ENCODE measurements at places on chromosomes 3 and 15.

GRCh38 chr3:190870127-190870526, 7.6 kb upstream of the GMNC start:
- DNase-seq: no peak

DNA sequence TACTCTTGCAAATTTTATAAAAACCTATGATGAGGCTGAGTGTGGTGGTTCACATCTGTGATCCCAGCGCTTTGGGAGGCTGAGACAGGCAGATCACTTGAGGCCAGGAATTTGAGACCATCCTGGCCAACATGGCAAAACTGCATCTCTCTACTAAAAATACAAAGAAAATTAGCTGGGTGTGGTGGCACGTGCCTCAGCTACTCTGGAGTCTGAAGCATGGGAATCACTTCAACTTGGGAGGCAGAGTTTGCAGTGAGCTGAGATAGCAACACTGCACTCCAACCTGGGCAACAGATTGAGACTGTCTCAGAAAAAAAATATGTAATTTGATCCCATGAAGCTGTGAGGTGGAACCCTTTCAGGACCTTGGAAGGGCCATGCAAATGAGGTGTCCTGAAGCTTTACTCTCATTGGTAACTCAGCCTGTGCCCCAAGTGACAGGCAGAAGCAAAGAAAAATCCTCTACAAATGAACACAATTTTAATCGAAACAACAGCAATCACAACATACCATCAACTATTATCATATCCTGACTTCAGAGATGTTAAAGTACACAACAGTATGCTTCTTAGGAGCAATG, 84.6 kb upstream of the CDV3 start:
- DNase-seq: no peak

GRCh38 chr3:178078953-178079352, 457.3 kb upstream of the KCNMB2 start:
- no peak for DNase-seq

GRCh38 chr3:109188741-109189140, 52.2 kb downstream of the C3orf85 start:
- DNase-seq: no peak

DNA sequence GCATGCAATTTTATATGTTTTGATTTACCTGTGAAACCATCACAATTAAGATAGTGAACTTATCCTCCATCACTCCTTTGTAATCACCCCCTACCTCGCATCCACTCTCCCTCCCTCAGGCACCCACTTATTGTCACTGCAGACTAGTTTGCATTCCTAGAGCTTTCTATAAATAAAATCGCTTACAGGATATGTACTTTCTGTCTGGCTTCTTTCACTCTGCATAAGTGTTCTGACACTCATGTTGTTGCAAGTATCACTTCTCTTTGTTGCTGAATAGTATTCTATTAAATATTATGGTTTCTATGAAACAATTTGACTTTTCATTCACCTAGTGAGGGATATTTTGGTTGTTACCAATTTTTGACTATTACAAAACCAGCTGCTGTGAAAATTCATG, 139.3 kb downstream of the RSRC1 start:
- DNase-seq: no peak

DNA sequence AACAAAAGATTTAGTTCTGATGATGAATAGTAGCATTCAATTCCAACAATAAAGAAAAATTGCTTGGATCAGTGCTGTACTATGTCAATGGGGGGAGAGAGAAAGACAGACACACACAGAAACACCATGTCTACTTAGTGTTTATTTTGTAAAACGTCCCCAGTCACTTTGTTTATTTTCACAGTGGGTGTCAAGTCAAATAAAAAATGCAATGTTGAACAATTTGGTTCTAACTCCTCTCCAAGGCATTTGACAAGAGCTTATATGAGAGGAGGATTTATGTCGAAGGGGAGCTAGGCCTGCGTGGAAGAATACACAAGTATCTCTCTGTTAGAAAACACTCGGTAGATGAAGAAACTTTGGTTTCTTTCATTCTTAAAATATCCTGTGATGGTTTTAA, 201.7 kb upstream of the SLC2A2 start:
- no peak for DNase-seq

DNA sequence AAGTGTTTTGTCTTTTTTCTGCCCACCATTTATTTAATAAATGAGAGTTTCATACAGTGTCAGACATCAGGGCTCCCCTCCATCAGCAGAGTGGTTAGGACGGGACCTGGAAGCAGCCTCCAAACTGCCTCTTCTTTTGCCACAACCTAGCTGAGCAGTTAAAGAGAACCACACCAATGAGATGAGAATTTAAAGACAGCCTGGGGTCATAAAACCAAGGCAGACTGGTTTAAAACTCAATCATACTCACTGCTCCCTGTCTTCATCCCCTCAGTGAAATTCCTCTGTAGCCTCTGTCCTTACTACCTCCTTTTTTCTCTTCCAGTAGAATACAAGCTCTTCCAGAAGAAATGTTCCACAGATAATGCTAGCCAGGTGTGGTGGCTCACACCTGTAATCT, 78.7 kb downstream of the WWTR1 start:
- DNase-seq: no peak

- no peak for DNase-seq
Observed at GRCh38 chr15:67945951-67946700, 106.3 kb upstream of the RNU6-1 start.

- no peak for DNase-seq
Observed at GRCh38 chr3:150789451-150789850, 26.5 kb upstream of the SIAH2 start.

GRCh38 chr3:124878561-124879336, 8.4 kb downstream of the ITGB5 start:
- DNase-seq: no peak

DNA sequence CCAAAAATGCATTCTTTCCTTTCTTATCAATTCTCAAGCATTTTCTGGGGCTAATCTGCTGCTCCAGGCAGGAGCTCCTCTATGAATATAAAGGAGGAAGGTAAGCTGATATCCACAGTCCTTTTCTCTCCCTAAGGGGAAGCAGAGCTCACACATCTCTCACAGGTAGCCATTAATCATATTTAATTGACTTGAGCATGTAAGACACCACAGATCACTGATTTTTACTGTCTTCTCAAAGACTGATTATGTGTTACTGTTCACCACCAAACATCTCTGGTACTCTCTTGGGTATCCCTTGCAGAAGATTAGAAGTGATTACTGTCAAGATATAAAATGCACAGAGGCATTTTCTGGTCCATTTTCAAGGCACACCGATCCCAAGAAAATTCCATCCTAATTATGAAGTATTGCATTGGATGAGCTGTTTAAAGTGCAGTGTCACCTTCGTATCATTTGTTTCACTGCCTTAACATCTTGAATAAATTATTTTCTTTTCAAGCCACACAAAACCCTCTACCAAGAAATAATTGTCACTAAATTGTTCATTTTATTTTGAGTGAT, 100.7 kb downstream of the ARPP21 start:
- DNase-seq: no peak

DNA sequence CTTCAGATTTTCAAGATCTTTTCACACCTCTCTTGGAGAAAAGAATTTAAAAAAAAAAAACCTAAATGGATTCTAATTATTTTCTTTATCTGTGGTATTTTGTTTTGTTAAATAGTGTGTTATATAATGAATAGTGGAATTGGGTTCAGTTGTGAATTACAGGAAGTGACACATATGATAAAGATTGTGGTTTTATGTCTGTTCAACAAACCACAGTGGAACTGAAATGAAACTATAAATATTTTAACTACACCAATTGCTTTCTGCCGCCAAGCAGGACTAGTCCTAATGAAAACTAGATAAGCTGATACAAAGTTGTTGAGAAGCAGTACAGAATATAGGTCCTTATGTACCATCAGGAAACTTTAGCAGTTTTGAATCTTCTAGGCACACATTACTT, 121.6 kb downstream of the UBE2E2 start:
- no peak for DNase-seq

DNA sequence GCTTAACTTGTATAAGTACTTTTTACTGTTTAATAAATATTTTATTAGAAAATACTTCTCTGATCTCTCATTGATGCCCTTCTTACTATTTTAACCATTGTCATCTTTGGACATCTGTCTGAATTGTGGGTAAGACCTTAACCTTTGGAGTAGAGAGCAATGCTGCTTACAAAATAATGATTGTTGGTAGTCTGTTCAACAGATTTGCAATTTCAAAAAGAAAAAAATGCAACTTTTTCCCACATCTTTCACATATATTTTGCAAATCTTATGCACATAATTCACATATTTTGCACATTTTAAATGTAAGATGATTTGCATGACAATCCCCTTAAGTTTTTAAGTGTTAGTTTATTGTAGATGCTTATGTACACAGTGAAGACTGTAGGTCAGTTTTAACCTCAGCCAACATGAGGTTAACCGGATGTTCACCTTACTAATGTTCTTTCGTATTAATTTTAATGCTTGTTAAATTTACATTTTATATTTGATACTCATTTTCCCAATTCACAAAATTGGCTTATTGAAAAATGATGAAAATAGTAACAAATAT, 16.7 kb downstream of the C3orf38 start:
- DNase-seq: no peak

GRCh38 chr15:58568157-58568571, 136.4 kb downstream of the LIPC start:
- no peak for DNase-seq

DNA sequence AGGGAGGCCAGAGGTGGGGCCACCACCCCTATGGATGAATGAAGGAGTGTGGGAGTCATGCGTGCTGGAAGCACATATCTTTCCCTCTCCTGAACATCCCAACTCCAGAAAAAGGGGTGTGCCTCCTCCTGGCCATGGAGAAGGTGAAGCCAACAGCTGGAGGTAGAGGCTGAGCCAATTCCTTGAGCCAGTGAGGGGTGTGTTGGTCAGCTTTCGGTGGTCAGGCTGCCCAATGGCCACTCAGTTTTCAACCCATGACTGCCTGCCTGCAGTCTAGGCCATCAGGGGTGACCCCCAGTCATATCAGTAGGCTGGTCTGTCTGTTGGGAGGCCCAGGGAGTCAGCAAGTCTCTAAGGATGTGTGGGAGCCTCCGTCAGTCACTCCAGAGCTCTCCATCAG, 13.6 kb downstream of the PTH1R start:
- DNase-seq: no peak

DNA sequence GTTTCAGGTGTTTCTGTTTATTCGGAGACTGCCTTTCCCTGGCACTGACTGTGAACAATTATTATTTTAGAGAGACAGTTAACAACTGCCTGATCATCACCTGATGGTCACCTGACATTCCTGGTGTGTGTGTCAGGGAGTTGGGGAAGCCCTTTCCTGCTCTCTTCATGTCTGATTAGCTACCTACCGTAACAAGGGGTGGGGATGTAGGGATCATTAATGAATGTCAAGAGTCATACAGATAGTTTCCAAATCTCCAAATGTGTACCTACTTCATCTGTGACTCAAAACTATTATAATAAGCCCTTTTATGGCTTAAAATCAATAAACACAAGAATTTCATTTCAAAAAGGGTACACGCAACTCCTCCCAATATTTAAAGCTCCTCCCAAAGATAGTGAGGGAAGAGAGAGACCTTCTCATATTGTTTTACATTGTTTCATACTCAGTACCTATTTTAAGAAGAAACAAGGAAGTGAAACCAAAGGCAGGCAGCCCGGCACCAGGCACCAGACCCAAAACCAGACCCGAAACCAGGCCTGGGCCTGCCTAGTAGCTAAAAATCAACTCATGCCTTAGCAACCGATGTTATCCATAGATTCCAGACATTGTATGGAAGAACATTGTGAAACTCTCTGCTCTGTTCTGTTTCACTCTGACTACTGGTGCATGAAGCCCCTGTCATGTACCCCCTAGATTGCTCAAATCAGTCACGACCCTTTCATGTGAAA, 844.9 kb upstream of the ALCAM start:
- no peak for DNase-seq

DNA sequence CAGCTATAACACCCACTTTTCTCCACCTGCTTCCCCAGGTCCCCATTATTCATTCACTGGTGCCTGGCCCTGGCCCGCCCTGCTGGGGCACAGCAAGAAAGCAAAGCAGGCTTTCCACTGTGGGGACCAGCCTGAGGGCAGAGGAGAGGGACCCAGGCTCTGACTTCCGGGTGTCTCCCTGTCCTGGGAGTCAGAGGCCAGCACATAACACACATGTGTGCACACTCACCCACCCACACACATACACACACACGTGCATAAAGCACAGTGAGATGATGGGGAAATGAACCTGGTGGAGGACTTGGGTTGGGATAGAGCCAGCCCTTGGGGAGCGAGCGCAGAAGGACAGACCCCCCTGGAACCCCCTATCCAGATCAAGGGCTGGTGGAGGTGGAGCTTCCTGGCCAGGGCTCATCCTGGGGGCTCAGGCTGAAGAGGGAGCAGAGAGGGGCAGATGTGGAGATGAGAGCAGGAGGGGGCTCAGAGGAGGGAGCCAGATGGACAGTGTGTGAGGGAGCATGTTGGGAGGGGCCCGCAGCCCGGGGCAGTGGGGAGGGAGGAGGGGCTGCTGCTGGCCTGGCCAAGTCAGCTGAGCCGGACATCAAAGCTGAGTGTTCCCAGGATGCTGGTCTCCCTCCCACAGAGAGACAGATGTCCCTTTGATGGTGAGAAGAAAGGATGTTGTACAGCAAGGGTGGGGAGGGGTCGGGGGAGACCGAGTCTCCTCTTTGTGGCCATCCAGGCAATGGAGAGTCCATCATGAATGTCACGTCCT, 78.2 kb downstream of the LINGO1 start:
- DNase-seq: no peak

DNA sequence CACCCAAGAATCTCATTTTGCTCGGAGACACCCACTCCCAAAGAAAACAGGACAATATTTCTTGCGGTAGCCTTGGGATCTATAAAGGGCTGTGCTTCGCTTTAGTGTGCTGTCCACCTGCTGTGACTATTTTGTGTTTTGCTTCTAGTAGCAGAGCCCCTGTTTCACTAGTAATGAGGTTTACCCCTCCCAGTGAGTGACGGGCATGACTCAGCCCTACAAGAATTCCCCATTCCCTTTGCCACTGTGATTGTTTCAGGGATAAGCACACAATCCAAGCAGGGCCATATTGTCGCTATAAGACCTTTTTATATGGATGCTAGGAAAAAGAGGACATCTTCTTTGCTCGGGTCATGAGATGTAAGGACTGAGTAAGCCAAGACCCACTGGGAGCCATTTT, 62.5 kb upstream of the FOXB1 start:
- DNase-seq: no peak

GRCh38 chr15:25407950-25408349, 30.9 kb downstream of the UBE3A start:
- no peak for DNase-seq

DNA sequence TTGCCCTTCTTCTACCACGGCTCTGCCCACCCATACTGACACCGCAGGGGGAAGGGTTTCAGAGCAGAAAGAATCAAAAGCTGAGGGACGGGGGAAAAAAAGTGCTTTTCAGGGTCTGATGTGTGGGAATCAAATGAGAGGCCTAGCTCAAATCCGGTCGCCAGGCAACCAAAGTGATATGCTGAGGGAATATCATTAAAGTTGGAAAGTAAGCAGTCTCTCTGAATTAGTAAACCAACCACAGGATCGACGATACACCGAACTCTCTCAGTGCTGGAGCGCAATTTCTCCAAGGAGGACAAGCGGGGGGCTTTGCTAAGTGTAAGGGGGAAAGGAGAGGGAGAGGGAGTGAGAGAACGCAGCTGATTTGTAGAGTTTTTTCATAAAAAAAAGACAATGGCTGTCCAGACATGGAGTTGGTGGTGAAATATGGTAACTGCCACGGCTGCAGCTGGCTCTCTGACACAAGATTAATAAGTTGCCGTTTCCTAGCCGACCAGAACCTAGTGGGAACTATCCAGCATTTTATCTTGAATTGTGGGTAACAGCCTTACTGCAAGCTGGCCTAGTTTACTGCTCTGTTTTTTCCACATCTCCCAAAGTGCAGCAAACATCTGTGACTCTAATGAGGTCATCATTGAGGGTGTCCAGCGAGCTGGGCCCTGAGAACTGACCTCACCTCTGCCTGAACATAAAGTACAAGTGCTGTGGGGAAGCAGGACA, 530.2 kb downstream of the SOX2 start:
- no peak for DNase-seq

Measured in esophagus squamous epithelium (tissue), 5 donors.